ENCODE measurements at places on chromosomes 2 and 18. TPM values are rescaled to one million over a fixed set of nuclear protein-coding genes. Genes with fewer than 3 reads are reported as not detected.
A peak's percentile ranks its signal among the peaks of the same experiment; 100 is the strongest.

DNA sequence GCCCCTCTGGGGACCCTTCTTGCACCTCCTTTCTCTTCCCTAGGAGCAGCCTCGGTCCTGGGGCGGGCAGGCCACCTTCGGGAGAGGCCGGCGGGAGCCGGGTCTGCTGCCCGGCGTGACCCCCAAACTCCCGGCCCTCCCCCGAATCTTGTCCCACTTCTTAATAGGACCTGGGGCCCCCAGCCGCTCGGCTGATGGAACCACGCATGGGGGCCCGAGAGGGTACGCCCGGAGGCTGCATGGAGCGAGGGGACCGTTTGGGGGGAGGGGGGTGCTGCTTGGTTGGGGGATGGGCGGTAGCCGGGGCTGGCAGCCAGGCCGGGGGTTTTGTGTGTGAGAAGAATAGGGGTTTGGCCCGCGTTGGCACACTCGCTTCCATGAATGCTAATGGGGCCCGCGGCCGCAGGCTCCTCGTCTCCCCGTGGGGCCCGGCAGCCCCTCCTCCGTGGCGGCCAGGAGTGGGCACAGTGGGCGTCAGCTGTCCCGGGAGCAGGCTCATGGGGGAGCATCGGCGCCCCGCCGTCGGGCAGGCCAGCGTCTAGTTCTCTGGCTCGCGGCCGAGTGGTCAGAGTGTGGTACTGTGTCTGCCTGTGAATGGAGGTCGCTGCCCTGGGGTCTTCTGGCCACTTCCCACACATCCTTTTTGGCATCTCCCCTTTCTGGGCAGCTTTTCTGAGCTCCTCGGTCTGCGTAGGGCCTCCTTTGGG is 1.0 kb downstream of the GAREM2 start:
- DNase-seq: no peak

GRCh38 chr18:53139746-53140500 is 799.9 kb downstream of the DCC start:
- DNase-seq: no peak

The PLCL1 gene
- 0.11 TPM for total RNA-seq

DNA sequence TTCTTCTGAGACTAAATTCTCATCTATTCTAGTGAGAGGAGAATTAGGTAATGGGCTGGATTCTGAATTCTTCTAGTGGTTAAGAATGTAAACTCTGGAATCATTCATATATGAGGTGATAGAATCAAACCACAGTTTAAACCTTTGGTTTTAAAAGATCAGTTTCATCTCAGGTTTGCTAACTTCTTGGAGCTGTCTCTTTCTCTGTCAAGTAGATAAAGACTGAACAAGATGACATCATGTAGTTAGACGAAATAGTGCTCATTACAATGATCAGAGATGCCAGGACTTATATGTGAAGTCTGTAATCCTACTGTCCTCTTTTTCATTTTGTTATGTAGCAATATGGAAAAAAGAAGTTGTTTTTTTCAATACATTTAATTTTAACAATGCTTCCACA is 4.9 kb downstream of the CEBPZOS start:
- no peak for DNase-seq

DNA sequence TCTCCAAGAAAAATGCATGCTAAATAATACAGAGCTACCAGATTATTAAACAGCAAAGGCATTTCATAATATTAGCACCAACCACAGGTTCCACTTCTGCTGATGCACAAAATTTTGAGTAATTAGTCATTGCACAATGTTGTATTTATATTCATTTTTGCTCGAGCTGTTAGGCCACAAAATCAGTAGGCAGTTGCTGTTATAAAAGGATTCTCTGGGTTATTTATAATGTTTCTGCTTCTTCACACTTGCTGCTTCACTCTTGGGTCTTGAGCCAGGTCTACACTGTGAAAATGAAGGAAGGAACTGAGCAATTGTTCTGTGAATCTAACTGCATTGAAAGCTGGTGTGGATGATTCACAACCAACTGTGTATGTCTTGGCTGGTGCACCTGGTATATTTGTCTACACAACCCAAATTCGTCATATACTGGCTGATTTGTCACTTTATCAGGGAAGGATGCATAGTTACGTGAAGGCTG is 38.3 kb downstream of the MRPL33 start:
- peak; percentile 88 for DNase-seq

GRCh38 chr2:178592655-178593054 is 112.4 kb downstream of the PLEKHA3 start:
- DNase-seq: no peak

GRCh38 chr2:19000776-19001175 is 357.6 kb downstream of the OSR1 start:
- DNase-seq: no peak

DNA sequence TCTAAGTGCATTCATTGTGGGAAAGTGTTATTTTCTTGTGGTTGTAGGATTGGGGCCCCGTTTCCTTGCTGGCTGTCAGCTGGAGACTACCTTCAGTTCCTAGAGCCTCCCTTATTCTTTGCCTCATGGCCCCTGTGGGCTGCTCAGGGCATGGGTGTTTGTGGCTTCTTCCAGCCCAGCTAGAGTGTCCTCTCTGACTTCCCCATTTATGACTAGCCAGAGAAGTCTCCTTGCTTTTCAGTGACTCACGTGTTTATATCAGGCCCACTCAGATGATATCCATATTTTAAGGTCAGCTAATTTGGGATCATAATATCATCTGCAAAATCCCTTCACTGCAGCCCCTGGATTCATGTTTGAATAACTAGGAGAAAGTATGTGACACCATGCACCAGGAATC is 62.8 kb downstream of the DTNA start:
- peak; percentile 34 for DNase-seq

GRCh38 chr2:134790487-134790886 is 47.9 kb upstream of the ACMSD start:
- DNase-seq: no peak
